ENCODE measurements at places on chromosomes 12 and 14.
A peak's percentile ranks its signal among the peaks of the same experiment; 100 is the strongest.

- DNase-seq, result peak; percentile 5
Observed at GRCh38 chr12:25985316-25986175, 27.1 kb downstream of the RASSF8 start.

DNA sequence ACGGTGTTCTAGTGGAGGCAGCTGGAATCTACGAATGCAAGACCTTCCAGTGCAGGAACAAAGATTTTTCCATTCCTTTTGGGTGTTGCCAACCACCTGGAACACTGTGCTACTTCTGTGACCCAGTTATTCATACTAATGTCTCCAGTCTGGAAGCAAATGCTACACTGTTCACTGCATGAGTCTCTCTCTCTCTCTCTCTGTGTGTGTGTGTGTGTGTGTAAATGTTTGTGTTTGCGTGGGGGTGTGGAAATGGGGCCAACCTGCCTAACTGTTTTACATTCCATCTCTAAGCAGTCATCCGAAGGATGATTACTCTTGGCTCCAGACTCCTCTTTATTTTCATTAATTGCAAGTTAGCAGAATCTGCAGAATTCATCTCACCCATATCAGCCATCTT is 29.9 kb upstream of the YBX3 start:
- DNase-seq, result no peak

GRCh38 chr14:21308132-21308478 is 28.2 kb downstream of the RPGRIP1 start:
- no peak for DNase-seq

- DNase-seq, result no peak
Observed at GRCh38 chr12:89210277-89210676, 142.0 kb downstream of the DUSP6 start.

DNA sequence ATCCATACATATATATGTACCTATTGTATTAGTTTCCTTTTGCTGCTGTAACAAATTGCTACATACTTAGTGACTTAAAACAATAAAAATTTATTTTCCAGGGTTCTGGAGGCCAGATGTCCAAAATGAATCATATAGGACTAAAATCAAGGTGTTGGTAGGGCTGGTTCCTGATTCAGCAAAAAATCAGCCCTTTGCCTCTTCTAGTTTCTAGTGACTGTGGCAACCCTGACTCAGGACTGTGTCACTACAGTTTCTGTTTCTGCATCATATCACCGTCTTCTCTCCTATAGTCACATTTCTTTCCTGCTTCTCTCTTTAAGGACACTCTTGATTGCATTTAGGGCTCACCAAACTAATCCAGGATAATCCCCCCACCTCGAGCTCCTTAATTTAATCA is 386.3 kb upstream of the TBX3 start:
- no peak for DNase-seq

DNA sequence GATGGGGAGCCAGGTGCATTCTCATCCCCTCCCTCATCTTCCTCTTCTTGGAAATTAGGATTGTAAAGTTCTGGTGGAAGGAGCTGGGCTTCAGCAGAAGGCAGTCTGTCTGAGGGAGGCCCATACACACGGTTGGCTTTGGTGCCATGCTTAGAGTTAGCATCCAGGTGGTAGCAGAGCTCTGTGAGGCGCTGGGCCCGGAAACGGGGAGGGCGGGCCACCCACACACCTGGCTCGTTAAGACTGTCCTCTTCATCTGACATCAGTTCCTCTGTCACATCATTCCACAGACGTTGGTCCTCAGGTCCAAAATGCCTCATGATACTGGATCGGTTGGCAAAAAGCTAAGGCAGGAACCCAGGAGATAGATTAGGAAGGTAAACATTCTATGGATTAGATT is 4.9 kb upstream of the AJUBA start:
- no peak for DNase-seq

- DNase-seq, result no peak
Observed at GRCh38 chr12:55642267-55642666, 5.6 kb downstream of the OR10P1 start.

DNA sequence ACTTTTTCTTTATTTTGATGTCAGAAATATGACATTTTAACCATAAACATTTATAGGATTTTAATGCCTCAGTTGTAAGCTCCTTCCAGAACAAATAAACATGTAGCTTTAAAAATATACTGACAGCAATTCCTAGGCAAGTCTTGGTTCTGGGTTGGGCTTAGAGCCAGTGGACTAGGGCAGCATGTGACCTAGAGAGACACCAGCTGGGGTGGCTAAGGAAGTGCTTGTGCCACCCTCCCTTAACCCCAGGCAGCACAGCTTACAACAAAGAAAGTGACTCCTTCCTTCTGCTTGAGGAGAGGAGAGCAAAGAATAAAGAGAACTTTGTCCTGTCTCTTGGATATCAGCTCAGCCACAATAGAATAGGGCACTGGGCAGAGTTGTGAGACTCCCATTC is 61.6 kb upstream of the KTN1 start:
- no peak for DNase-seq

Measured in DMS 273 treated with DMSO at 0.1 percent for 48 hours (cell line).